ENCODE measurements at places on chromosomes 16 and 17.

GRCh38 chr17:9175700-9176467 is 154.6 kb downstream of the NTN1 start:
- peak; percentile 46 for DNase-seq

- DNase-seq: peak; percentile 35
Observed at GRCh38 chr16:58249388-58249779, 45.4 kb downstream of the PRSS54 start.

DNA sequence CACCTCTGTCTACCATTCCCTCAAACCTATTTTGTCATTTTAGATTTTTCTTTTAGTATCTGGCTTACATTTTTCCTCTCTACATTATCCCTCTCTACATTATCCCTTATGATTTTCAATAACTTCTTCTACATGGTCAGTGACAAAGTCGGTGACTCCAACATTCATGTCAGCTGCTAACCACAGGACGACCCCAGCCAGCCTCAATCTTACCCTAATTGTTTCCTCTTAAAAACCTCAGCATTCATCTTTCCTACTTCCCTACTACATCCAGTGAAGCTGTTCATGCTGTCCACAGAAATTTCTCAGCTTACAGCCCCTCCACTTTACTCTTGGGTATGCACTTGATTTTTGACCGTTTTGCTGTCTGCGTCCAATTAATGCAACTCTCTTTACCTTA is 8.3 kb downstream of the MYH10 start:
- no peak for DNase-seq

GRCh38 chr17:79915850-79916430 is 76.7 kb upstream of the CBX4 start:
- DNase-seq: peak; percentile 42

DNA sequence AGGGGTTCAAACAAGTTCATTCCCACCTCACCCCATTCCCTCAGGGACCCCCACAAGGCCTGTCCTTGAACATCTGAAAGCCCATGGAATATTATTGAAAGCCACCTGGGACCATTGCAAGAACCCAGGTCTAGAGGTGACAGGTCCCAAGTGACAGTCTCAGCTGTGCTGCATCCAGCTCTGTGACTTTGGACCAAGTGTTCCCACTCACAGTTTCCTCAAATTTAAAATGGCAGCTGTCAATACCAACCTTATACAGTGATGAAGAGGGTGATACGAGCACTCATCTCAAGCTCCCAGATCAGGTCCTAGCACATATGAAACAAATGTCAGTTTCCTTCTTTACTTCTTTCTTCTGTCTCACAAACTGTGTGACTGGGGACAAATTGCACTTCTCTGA is 9.1 kb downstream of the ERAL1 start:
- DNase-seq: no peak

DNA sequence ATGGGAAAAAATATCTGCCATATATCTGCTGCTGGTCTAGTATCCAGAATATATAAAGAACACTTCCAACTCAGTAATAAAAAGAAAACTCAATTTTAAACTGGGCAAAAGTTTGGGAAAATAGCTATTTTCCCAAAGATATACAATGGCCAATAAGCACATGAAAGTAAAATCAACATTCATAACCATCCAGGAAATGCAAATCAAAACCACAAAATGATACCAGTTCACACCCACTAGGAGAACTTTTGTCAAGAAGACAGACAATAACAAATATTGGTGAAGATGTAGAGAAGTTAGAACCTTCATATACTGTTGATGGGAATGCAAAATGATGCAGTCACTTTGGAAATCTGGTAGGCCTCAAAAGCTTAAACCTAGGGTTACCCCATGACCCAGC is 33.4 kb upstream of the RPRML start:
- DNase-seq: no peak

DNA sequence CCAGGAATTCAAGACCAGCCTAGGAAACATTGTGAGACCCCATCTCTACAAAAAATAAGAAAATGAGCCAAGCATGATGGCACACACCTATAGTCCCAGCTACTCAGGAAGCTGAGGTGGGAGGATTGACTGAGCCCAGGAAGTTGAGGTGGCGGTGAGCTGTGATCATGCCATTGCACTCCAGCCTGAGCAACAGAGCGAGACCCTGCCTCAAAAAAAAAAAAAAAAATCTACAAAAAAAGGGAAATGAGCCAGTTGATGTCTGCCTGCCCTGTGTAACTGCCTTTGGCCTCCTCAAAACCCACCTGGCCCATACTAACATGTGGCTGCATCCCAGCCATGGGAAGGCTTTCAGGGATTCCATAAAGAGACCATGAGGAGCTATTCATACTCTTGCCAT is 4.5 kb downstream of the RANBP10 start:
- DNase-seq: no peak

DNA sequence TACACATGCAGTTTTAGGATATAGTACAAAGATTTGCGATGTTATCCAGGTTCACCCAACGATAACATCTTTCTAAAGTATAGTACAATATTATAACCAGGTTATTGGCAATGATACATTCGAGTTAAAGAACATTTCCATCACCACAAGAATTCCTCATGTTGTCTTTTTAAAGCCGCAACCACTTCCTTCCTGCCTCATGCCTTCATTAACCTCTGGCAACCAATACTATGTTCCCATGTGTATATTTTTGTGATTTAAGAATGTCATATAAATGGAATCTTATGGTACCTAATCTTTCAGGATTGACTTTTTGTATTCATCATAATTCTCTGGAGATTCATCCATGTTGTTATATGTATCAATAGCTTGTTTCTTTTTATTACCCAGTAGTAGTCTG is 1183.2 kb downstream of the CDH11 start:
- DNase-seq: no peak

DNA sequence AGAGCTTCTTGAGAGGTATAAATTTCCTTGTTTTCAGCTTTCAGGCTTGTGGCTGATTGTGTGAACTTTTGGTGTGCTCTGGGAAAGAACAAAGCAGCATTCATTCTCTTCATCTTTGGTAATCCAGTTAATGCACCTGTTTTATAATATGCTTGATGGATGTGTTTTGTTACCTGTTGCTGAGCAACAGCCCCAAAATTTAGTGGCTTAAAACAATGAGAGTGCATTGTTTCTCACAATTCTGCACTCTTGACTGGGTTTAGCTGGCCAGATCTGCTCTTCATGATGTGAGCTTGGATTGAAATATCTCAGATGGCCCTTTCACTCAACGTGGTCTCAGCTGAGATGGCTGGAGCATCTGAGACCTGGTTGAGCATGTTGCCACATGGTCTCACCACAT is 58.7 kb upstream of the NOL11 start:
- DNase-seq: peak; percentile 17

DNA sequence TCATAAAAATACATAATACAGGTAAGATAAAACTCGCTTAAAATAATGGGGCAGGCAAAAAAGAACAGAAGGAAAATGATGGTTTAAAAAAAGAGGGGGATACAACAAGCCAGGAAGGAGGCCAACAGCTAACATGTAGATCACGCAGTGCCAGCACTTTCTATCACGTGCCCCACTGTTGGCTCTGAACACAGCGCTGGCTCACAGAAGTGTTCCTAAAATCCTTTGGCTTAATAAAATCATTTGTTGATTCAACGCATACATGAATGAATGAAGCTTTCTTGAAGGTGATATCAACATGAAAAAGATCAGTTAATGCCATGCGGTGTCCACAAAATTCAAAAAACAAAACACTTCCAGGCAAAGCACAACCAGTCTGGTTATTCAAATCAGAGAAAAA is 8.5 kb downstream of the ITGAE start:
- DNase-seq: no peak

DNA sequence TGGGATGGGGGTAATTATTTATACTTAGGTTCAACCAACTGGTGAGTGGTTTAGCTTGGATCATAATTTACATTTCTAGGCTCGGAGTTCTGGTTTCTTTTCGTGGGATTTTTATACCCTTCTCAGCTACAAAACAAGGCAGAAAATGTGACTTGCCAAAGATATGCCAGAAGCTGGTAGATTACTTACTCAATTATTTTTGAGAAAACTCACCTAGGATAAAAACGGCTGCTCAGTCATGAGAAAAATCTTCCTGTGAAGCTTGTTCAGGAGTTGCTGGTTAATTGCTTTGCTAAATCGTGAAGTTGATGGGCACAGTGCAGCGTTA is 1.1 kb downstream of the NDEL1 start:
- DNase-seq: no peak

DNA sequence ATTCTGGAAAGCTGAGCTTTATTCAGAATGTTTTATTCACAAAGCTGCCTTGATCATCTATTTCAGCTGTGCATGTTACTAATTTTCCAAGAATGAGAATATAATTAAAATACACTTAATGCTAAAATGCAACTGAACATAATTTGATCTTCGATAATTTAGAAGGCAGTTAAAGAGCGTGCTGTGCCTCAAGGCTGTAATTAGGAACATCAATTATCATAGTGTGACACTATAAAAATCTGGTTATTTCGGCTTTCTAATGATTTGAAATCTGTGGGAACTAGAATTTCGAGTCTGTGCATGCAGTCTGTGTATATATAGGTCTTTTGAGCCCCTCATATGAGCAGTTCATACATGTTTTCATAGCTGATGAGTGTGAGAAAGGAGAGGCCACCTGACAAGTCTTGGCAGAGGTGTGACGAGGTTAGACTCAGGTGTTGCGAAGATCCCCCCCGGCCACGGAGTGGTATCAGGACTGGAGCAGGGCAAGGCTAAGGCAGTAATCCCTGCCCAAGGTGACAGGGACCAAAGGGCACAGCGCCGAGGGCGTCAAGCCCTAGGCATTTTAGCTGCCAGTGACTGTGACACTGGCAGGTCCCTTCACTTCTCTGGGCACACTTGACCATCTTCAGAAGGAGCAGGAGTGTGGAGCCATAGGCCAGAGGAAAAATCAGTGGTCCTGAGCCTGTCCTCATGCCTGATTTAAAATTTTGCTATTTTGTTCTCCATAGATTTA is 328.5 kb downstream of the SNX29 start:
- no peak for DNase-seq

GRCh38 chr16:84786605-84787262 is 33.1 kb upstream of the CRISPLD2 start:
- DNase-seq: no peak

Data from NCI-H526 (cell line).